ENCODE measurements at places on chromosomes 16 and 17.

DNA sequence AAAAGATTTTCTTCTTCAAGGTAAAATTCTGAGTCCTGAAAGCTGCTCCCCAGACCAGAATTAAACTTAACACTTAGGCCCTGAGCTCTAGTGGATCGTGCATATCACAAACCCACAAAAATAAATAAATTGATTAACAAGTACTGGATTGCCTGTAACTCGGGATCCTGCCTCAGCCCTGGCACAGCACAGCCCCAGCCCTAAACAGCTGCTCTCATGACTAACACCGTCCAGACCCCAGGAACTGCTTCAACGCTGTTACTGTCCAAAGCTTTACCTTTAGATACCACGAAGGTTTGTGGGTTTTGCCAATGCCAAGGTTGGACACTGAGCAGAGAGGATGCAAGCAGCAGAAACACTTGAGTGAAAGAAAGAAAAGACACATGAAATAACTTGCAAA, 172.5 kb downstream of the COPRS start:
- no peak for DNase-seq

- DNase-seq, result no peak
Measured at GRCh38 chr17:79132271-79133064, 57.8 kb downstream of the ENGASE start.

- DNase-seq, result no peak
Measured at GRCh38 chr16:22194707-22195444, 11.2 kb upstream of the EEF2K start.

DNA sequence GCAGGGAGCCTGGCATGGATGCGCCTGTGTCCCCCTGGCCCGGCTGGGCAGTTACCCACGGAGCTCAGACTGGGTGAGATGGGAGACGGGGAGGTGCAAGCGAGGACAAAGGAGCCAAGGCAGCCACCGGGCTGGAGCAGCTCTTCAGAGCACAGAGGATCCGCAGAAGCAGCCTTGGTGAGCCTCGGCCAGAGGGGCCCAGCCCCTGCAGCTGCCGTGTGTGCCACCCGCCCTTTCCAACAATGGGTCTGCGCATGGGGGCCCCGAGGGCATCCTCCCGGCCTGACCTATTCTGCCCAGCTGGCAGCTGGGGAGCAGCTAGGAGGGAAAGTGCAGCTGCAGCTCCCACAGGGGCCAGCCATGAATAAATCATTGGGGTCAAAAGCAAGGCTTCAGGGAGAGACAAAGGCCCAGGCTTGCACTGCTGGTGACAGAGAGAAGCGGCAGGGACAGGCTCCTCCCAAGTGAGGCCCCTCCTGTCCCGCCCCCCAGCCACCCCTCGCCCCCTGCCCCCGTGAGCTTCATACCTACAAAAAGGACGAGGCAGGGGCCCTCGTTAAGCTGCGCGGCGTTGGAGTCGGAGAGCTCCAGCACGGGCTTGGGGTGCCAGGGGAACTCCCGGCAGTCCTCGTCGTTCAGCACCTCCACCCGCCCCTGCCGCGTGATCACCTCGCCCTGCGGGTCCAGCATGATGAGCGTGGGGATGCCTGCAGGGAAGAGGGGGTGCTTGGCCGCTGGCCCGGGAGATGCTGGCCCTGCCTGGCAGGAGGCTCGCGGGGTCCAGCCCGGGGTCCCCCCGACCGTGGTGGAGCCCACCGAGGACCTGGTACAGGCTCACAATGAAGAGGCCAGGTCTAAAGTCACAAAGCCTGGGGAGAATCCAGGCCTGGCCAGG, 22.6 kb downstream of the MRM3 start:
- no peak for DNase-seq

- DNase-seq, result peak; percentile 94
Measured at GRCh38 chr17:45148183-45149036, at the start of gene HEXIM1. HEXIM1 (plus strand) TSS chr17:45148475; CDS start chr17:45149191, 716 bp downstream.

- DNase-seq, result no peak
Measured at GRCh38 chr16:69056421-69056820, 49.0 kb upstream of the HAS3 start.

GRCh38 chr17:28407130-28407973, 1.3 kb upstream of the SLC46A1 start:
- no peak for DNase-seq

DNA sequence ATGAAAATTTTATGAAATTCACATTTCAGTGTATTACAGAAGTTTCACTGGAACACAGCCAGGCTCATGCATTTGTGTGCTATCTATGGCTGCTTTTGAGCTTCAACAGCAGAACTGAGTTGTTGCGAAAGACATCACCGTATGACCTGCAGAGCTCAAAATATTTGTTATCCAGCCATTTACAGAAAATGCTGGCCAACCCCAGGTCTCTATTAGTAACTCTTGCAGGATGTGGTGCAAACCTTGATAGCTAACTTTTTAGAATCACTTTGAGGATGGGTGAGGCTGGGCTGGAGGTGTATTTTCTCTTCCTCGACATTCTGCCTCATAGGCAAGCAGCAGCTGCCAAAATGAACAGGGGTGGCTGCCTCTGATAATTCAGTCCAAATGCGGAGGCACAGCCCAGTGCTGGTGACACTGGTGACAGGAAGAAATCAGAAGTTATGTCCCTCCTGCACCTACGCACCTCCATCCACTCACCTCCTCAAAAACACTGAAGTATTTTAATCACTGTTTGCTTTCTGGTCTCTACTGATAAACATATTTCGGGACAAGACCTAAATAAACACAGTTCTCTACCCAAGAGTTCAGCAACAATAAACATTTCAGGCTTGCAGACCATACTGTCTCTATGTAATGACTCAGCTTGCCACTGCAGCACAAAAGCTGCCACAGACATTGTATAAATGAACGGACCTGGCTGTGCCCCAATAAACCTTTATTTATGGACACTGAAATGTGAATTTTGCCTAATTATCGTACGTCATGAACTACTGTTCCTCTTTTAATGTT, 28.5 kb downstream of the ARHGAP17 start:
- DNase-seq, result peak; percentile 55

- DNase-seq, result no peak
Measured at GRCh38 chr16:1707193-1707790, 1.3 kb downstream of the MAPK8IP3 start.

GRCh38 chr17:4948166-4948930, at the start of gene PFN1:
PFN1 (minus strand) TSS chr17:4948530; CDS start chr17:4948394, 136 bp downstream.
- DNase-seq, result peak; percentile 62

DNA sequence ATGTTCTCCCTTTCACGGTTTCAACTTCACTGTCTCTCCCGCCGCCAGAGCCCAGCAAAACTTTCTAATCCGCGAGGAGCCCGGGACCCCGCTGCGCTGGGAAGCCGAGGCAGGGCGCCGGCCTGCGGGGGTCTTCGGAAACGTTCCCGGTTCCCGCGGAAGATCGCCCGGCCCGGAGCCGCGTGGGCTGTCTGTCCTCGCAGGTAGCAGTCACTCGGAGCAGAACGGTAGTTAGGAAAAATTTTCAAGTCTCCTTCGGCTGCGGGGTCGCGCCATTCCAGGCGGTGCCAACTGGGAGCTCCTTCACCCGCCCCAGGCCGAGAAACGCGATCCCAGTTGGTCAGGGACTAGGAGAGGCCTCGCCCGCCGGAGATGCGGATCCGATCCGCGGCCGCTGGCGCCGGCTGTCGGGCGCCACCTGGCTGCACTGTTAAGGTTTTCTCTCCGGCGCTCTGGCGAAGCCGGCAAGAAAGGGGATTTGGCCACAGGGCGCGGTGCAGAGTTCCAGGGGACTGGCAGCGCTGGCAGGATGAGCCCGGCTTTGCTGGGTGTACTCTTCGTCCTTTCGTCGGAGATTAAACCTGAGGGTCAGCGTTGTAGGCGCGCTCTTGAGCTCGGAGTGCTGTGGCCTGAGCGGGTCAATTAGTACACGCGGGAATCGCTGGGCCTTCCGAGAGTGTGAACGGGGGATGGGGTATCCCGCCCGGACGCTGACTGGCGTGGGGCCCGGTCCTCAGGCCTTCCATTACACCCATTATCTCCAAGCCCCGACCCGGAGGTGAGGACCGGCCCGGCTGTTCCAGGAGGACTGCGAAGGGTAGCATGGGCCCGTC, 135.4 kb downstream of the KCNJ12 start:
- DNase-seq, result peak; percentile 31

- no peak for DNase-seq
Measured at GRCh38 chr16:85963753-85964285, 64.9 kb downstream of the IRF8 start.

DNA sequence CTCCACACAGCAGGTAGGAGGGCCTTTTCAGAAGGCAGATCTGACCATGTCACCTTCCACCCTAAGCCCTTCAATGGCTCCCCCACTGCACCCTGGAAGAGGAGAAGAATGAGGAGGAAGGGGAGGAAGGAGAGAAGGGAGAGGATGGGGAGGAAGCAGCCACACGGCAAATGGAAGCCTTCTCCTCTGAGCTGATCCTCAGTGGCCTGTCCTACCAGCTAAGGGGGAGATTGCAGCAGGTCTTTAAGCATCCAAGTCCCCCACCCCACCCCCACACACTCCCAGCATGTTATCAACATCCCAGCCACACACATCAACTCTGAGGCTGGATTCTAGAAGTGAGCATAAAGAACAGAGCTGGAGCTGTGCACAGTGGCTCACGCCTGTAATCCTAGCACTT, 46.2 kb upstream of the RBFOX3 start:
- DNase-seq, result no peak

GRCh38 chr17:5508810-5509209, 22.4 kb downstream of the MIS12 start:
- DNase-seq, result no peak

GRCh38 chr16:53689636-53690035, 14.0 kb downstream of the RPGRIP1L start:
- no peak for DNase-seq

DNA sequence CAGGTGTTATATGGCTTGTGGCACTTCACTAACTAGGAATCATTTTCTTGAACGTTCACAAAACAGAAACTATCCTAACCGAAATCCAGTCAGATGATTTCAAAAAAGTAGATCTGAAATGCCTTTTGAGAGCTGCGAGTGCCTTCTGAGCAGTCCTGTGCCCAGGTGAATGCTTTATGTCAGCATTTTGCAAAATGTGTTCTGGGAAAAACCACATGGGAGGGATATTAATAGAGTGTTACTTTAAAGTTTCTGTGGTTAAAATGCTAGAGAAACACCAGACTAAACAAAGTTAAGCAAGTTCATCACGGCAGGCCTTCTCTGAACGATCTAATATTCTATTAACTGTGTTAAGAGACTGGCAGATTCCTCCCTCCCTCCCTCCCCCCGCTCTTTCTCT, 15.8 kb upstream of the RGS9 start:
- no peak for DNase-seq

GRCh38 chr16:75733305-75734211, 7.3 kb upstream of the CPHXL start:
- no peak for DNase-seq

- no peak for DNase-seq
Measured at GRCh38 chr17:34776456-34777443, 184.5 kb downstream of the CCT6B start.

- DNase-seq, result no peak
Measured at GRCh38 chr16:442976-443375, 17.5 kb downstream of the RAB11FIP3 start.

DNA sequence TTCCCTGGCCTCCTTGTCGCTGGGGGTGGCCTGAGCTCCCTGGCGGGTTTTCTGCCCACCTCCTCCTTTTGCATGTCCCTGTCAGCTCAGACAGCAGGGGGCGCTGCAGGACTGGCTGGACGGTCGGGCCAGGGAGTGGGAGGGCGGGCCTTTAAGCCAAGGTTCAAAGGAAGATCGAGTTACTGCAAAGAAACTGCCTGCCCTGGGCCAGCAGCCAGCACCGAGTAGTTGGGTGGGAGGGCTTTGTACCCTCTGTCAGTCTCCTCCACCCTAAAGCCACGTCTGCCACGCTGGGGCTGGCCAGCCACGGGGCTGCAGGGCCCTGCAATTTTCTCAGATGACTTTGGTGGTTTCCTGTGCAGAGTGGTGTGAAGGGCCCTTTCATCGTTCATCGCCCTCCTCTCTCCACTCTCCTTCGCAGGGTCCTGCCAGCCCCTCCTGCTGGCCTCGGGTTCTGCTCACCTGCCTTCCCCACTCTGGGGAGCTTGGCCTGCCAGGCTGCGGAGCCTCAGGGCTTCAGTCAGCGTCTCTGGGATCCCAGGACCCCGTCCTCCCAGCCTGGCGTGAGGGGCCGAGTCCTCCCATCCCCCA, 12.3 kb downstream of the GPR142 start:
- DNase-seq, result no peak

- DNase-seq, result no peak
Measured at GRCh38 chr17:43917348-43918025, 10.2 kb upstream of the MPP2 start.

- DNase-seq, result no peak
Measured at GRCh38 chr16:30000735-30001631, 4.9 kb downstream of the INO80E start.

DNA sequence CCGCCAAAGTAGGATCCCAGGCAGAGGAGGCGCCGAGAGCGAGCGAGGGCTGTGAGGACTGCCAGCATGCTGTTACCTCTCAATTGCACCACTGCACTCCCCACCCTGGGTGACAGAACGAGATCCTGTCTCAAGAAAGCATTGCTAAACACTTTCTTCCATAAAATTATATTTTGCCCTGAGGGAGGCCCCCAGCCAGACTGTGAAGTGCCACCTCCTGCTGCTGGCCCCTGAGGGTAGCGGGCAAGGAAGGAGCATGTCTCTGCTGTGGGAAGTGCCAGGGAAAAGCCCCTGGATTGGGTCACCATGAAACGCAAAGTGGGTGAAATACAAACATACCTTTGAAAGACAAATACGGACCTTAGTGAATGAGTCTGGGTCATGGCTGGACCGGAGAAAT, 78.0 kb upstream of the AMZ2 start:
- no peak for DNase-seq

GRCh38 chr16:86306011-86306644, 204.2 kb upstream of the FOXF1 start:
- DNase-seq, result no peak

GRCh38 chr17:78315355-78316114, 44.3 kb downstream of the SOCS3 start:
- no peak for DNase-seq

DNA sequence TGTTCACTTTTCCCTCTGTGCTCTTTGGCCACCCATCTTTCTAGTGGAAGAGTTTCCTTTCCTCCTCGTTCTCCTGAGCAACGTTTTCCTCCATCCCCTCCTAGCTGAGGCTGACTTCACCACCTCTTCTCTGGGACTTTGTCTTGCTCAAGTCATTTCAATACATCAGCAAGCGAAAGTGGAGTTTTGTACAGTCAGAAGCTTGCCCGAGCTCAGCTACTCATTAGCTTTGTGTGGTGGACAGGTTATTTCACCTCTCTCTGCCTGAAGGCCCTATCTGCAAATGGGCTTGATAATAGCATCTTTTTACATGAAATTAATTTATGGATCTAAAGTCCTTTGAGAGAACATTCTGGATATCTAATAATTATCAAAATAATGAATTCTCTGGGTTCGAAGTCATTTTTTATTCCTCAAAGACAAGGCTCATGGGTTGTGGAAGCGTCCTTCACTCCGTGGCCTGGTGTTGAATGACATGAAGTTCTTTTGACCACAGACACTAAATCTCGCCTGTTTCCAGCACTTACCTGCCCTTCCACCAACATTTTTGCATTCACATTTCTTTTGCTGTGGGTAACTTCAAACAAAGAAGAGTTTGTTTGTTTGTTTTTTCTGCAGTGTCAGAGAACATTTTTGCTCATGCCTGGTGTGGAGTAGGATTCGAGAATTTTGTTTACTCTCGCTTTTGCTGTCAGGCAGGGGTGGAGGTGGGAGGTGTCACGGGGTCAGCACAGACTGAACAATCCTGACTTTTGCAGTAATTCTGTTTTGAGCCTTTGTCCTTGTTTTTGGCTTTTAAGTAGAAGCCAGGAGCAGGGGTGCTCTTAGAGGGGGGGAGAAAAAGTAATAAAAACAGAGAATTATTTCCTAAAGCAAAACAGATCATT, 155.0 kb upstream of the CACNG5 start:
- no peak for DNase-seq

- DNase-seq, result no peak
Measured at GRCh38 chr17:11589716-11590115, 8.6 kb upstream of the DNAH9 start.

GRCh38 chr16:28073836-28074235, 10.3 kb upstream of the GSG1L start:
- DNase-seq, result no peak

Measured in HS-27A (cell line).